Fibroblast of skin of scalp (primary cell): ENCODE measurements at places on chromosomes 7 and 10.

DNA sequence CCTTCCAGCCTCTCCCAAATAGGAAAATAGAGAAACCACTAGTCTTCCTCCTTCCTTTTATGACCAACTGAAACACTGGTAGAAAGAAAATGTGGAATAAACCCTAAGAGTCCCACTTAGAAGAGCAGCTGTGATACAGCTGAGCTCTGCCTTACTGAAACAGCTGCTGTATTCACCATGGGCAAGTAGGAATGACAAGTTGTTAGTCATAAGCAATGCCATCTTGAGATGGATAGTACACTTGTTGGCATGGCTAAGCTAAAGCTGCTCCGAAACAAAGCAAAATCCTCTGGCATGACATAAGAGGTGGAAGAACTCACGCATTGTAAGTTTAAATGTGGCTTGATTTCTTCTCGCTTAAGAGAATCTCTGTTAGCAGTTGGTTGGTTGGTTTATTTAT is 48.3 kb upstream of the TMEM236 start:
- DNase-seq = no peak

GRCh38 chr7:35348611-35349400 is 94.9 kb upstream of the TBX20 start:
- no peak for DNase-seq

DNA sequence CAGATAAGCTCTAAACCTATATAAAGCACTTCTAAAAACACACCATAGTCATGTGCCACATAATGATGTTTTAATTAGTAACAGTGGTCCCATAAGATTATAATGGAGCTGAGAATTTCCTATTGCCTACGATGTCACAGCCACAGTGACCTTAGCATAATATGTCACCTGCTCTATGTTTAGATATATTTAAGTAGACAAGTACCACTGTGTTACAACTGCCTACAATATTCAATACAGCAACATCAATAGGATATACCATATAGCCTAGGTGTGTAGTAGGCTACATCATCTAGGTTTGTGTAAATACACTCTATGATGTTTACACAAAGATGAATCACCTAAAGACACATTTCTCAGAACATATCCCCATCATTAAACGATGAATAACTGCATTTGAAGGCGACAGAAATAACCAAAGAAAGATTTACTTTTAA is 24.5 kb downstream of the GPR22 start:
- DNase-seq = no peak

DNA sequence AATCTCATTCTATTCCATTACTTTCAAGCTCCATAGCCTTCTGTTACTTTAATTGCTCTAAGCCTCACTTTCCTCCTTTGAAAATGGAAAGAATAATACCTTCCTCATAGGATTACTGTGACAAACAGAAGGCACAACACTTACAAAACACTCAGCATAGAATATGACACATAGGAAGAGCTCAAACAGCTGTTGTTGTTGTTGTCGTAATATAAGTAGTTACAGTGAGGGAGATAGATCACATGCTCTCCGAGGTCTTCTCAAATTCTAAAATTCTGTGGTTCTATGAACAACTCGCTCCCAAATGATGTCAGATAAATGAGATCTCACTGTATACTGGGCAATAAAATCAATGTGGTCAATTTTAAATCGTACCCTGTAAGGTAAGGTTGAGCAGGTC is 1049.3 kb upstream of the C7orf33 start:
- DNase-seq = no peak
